HL-60 (cell line): ENCODE measurements at places on chromosomes 2 and 18.

DNA sequence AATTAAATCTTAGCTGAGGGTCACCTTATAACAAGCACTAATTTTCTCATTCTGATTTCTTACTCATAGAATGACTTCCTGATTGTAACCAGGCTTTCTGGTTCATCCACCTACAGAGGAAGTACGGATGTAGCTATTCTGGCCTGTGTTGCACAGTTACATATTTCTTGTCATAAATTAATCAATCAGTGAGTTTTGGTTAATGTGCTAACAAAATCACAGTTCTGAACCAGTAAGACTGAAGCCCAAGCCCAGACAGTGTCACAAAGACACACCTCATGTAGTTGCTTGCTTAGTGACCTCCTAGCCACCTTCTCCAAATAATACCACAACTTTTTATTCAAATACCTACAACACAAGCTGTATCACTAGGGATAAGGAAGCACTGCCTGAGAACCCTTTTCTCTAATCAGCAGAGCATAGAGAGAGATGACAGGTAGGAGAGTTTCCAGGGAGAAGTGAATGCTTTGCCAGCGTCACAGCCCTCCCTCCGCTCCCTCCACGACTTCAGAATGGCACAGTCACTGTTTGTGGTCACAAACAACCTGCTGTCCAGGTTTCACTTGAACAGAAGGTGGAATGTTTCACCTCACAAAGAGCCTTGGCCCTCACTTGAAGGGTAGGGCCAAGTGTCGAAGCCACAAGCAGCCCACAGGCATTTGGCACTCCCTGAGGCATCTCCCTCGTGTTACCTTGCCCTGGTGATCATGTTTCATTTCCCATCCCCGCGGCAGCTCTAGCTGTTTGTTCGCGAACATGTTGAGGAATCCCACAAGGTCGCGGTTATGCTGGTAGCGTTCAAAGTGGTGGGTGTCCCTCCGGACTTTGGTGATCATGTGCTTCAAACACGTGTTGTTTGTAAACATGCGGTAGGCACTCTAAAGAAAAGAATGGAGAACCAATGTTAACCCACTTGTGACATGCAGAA is 120.8 kb upstream of the STK17B start:
- no peak for DNase-seq

- DNase-seq: no peak
Observed at GRCh38 chr18:43751203-43751602, 473.9 kb upstream of the SYT4 start.

DNA sequence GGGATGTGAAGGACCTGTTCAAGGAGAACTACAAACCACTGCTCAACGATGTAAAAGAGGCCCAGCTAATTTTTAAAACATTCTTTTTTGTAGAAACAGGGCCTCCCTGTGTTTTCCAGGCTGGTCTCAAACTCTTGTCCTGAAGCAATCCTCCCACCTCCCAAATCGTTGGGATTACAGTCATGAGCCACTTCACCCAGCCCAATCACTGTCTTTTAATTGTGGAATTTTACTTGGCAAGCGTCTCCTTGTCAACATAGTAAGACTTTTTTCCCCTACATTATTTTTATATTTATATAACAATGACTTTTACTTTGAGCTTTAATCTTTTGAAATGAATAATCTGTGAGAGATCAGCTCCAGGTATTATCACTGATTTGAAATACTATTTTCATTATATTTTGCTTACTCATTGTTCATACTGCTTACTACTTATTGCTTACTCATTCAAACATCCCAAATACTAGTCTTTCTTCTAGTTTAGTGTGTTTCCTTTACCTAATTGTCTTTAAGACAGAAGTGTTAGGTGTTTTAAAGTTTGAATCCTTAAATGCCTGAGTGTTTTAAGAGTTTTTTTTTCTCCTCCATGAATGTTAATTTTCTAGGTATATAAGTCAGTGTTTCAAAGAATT is 48.9 kb downstream of the PTPN4 start:
- DNase-seq: no peak

GRCh38 chr2:12712881-12713280 is 3.9 kb upstream of the TRIB2 start:
- DNase-seq: no peak

DNA sequence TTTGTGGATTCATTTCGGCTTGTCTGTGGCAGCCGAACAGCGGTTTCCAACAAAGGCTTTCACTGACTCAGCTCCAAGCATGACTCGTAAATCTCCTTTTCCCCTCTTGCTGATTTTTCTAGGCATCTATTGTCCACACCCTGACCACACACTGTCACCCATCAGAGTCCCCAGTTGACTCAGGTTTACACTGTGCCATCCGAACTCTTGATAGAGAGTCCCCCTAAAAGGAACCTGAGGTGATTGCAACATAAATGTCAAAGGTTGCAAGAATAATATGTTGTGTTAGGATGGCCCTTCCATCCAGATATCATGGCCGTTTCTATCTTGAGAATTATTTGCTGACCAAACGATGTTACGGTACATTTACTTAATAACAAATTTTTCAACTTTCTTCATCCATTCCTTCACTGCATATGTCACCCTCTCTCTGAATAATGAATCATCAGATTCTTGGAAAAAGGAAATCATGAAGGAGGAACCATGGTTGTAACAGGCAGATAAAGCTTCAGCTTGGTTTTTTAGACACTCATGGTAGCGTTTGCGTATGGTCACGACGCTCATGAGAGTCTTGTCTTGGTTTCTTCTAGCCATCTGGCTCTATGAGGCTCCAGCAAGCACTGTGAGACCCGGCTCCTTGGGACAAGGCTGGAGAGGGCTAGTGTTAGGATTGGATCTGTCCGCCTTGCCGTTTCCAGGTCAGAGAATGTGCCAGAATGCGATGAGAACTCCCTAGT is 72.1 kb downstream of the NPAS2 start:
- DNase-seq: no peak

DNA sequence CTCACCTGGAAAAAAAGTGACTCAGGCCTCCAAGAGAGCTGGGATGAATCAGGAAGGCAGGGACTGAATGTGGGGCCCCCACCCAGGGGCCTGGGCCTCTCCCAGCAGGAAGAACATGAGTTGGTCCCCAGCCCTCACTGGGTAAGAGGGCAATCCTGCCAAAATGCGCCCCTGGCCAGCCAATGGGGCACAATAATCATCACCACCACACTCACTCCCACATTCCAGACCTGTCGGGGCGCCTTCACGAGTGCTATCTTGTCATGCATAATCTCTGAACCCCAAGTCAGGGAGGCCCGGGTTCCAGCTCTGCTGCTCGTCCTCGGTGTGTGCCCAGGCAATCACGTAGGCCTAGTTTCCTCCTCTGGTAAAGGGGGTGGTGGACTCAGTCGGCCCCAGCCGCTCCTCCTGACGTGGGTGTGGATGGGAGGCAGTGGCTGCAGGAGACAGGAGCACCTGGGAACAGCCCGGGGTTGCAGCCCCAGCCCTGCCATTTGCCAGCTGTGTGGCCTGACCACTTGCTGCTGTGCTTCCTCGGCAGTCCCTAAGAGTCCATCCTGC is 115.1 kb downstream of the CYP26B1 start:
- DNase-seq: no peak

DNA sequence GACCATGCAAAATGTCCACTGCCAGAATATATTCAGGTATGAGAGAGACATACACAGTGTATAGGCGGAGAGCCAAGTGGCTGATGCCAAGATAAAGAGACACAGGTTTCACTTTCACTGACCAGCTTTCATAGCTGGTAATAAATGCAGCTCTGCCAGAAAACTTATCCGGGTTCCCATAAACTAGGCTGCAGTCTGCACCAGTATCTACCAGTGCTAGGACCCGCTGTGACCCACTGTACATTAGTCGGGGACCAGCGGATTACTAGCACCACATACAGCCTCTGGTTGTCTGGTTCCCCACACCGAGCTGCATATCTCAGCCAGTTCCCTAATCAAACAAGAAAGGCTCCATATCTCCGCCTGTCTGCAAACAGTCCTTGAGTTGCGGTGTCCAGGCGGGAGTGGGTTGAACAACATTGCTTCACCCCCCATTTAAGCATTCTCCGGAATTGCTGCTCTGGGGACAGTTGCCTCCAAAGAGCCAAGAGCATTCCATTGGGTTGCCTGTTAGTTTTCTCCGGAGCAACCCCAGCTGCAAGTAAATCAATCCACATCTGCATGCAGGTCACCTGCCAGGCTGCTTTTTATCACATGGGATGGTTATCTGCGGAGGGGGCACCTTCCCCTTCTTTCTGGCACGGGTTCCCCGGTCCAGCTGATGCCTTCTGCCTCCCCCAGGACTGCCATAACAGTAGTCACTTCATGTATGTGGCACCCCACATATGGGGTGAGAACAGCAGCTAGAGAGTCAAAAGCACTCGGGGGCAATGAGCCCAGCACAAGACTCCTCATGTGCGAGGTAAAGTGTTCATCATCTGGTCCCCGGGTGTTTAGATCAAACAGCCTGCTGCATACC is 18.0 kb upstream of the KLHL23 start:
- no peak for DNase-seq

- DNase-seq: no peak
Observed at GRCh38 chr2:218290316-218291261, 1.7 kb downstream of the TMBIM1 start.
